Activated naive CD4-positive, alpha-beta T cell (primary cell): ENCODE measurements at places on chromosomes 4 and X.

GRCh38 chr4:11441194-11441556 is 12.5 kb upstream of the HS3ST1 start:
- DNase-seq: no peak

- no peak for DNase-seq
These were observed 46.9 kb upstream of the SLC25A4 start for GRCh38 chr4:185096032-185096653.

GRCh38 chrX:146054311-146054710 is 236.7 kb downstream of the SLITRK2 start:
- no peak for DNase-seq

DNA sequence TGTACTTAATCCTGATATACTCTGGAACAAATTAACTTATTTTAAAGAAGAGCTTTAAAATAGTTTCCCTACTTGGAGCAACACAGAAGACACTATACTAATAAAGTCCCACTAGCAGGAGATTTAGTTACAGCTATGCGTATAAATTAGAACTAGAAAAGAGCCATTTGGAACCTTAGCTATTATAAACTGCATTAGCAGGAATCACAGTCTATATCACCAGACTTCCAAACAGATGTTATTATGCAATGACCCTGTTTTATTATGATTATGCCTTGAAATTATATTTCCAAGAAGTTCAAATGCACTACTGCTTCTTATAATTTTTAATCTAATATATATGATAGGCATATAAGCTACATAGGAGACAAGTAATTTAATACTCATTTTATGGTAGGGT is 95.5 kb upstream of the WDR44 start:
- no peak for DNase-seq

- no peak for DNase-seq
These were observed 166.6 kb upstream of the TBL1X start for GRCh38 chrX:9298221-9298620.
